ENCODE measurements at places on chromosomes 5 and 9.

DNA sequence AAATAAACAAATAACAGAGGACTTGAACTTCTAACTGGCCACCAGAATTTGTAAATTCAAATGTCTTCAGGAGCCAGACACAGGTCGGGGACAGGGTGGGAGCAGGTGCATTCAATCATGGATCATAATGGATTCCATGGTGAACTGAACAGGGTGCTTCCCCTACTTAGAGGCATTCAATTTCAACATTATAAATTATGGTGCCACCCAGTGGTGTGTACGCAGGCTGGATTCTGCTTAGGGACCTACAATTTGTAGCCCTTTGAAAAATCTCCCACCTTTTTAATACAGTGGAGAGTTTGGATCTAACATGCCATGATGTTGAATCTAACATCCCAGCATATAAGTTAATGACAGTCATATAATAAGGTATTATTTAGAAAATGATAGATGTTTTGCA is 22.3 kb downstream of the KLF9 start:
- DNase-seq, result no peak

DNA sequence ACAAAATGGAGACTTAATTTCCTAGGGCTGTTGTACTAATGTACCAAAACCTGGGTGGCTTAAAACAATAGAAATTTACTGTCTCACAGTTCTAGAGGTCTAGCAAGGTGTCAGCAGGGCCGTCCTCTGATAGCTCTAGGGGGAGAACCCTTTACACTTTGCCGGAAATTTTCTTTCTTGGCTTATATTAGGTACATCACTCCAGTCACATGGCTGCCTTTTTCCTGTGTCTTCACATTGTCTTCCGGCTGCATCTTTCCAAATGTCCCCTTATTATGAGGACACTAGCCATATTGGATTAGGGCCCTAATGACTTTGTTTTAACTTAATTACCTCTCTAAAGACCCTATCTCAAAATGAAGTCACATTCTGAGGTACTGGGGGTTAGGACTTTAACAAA is 5.8 kb downstream of the UHRF2 start:
- DNase-seq, result no peak

DNA sequence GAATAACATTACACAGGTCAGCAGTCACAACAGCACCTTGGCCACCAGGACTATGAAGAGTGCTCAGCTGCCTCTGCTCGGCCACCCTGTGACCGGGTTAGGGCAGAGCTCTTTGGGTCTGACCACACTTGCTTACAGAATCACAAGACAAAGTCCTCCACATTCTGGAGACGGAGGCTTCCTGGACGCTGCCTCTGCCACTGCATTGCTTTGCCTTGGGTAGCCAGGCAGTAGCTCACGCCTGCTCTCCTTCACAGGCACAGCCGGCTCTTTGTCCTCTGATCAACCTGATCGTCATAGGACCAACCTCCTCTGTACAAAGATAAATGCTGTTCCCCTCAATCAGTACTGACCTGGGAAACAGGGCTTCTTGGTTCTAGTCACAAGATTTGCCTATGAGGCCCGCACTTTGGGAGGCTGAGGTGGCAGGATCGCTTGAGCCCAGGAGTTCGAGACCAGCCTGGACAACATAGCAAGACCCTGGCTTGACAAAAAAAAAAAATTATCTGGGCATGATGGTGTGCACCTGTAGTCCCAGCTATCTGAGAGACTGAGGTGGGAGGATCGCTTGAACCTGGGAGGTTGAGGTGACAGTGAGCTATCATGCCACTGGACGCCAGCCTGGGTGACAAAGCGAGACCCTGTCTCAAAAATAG is 128.4 kb upstream of the IER5L start:
- DNase-seq, result no peak

DNA sequence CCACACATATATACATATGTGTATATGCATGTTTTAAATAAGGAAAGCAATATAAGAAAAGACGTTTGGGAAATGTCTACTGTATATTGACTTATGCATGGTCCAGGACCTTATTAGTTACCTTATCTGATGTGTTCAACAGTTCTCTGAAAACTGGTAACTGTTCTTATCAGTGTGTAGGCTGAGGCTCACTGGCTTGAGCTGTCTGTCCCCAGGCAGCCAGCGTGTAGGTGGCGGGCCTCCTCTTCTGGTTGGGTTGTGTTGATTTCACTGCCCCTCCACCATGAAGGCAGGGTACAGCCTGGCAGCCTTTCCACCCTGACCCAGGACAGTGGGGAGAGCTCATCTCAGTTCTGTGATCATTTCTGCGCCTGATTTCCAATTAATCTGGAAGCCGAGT is 38.7 kb upstream of the SEMA4D start:
- DNase-seq, result no peak

- no peak for DNase-seq
Observed at GRCh38 chr9:35757892-35758275, 3.8 kb upstream of the MSMP start.

- DNase-seq, result no peak
Observed at GRCh38 chr5:110815916-110816605, 77.3 kb downstream of the SLC25A46 start.

- no peak for DNase-seq
Observed at GRCh38 chr9:1421436-1421835, 371.3 kb downstream of the DMRT2 start.

DNA sequence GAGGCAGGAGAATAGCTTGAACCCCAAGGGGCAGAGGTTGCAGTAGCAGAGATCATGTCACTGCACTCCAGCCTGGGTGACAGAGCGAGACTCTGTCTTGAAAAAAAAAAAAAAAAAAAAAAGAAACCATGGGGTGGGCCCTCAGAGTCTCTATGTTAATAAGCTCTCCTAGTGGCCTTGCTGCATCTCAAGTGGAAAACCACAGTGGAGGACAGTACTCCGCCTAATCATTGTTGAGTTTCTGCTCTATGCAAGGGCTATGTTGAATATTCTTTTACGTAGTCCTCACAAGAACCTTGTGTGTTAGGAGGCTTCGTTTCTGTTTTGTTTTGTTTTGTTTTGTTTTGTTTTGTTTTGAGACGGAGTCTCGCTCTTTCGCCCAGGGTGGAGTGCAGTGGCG is 48.9 kb downstream of the TJP2 start:
- DNase-seq, result no peak

GRCh38 chr5:171342362-171343111 is 33.5 kb downstream of the TLX3 start:
- DNase-seq, result no peak

DNA sequence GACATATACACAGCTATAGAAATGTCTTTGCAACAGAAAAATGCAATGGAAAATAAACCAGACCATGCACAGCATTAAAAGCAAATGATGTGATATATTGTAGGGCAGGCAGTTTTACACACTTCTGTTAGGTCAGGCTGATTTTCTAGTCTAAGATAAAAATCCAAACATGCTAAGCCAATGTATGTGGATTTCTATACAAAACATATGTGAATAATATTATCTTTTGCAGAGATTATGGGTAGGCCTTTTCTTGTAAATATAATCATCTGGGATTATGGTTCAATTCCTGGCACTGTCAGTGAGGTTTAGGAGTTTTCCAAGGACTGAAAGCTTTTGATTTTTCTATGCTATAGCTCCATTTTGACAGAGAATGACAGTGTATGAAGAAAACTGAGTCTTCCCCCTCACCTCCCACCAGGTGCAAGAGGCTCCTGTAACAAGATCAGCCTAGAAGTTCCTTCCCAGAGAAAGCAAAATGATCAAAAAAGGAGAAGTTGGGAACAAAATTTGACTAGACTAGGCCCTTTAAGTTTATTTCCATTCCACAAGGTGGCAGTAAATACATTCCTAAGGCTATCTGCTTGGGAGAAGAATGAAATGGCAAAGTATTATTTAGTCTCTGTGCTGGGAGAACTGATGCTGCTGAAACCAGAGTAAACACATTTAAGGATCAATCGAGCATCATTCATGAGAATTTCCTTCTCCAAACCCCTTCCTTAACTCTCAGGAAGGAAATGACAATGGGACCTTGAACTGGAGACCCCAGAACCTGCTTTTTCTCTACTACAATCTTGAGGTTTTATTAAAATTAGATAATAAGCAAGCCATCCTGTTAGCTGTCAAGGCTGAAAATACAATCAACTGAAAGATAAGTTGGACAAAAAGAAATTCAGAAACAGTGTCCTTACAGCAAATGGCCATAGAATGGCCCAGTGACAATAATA is 133.0 kb upstream of the TUT7 start:
- no peak for DNase-seq

DNA sequence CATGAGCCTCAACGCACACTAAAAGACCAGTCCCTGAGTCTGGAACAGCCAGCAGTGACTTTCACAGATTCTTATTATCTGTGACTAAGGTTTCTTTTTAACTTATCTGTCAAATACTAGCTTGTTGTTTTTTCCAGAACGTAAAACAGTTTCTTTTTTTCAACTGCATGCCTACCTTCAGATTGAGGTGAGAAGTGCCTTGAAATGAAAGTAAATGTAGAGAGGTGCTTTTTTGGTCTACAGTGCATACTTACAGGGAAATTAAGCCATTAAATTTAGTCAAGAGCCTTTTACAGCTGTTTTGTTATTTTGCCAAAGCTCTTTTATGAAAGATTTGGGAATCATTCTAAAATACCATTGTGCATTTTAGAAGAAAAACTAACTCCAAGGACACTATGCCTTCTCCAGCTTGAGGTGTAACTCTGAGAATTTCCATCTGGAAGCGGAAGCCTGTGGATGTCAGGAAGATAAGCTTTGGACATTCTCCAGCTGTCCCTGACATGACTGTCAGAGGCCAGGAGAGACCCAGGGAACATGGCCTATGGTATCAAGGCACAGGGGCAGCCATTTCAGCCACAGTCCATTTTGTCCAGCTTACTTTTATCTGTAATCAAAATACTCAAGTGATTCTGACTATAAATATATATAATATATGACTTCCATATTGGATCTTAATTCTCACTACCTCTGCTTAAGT is 230.3 kb downstream of the GLIS3 start:
- no peak for DNase-seq

GRCh38 chr5:179153341-179153901 is 93.2 kb downstream of the ZNF354C start:
- no peak for DNase-seq

DNA sequence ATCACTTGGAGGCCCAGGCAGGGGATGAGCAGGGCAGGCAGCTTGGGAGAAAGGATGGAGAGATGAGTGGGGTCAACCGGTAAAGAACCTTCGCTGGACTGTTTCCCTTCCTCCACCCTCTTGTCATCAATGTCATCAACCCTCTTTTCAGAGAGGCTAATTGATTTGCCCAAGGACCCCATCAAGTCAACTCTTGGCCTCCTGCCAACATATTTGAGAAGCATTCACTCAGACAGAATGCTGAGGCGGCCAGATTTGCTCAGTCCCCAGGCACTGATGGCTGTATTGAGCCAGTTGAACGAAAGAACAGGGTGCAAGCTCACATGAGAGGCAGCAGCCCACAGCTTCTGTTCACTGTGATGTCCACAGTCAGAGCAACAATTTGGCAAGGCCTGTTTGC is 193.5 kb downstream of the RFK start:
- no peak for DNase-seq

GRCh38 chr5:23412515-23412914 is 94.9 kb upstream of the PRDM9 start:
- no peak for DNase-seq

GRCh38 chr5:34736445-34737115 is 80.5 kb downstream of the RAI14 start:
- no peak for DNase-seq

- no peak for DNase-seq
Observed at GRCh38 chr9:70590315-70590677, 175.8 kb upstream of the KLF9 start.

DNA sequence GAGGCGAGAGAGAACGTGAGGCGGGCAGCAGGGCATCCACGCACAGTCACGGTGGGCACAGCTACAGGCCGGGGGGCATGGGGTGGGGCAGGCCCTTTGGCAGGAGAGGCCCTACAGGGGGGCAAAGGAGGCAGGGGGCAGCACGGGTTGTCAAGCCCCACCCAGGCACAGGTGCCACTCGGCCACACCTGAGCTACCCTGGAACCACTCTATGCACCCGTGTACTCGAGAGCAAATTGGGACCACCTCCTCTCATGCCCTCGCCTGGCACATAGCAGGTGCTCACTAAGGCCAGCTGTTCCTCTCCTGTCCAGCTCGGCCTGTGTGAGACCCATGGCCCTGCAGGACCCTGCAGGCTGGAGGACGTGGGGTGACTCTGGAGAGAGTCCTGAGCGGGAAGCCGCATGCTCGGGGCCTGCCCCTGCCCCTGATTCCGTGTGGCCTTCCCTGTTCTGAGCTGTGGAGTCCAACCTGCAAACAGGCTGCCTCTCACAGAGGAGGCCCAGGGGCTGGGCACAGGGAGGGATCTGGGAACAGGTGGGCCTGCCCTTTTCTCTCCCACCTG is 31.4 kb upstream of the SARDH start:
- DNase-seq, result no peak

DNA sequence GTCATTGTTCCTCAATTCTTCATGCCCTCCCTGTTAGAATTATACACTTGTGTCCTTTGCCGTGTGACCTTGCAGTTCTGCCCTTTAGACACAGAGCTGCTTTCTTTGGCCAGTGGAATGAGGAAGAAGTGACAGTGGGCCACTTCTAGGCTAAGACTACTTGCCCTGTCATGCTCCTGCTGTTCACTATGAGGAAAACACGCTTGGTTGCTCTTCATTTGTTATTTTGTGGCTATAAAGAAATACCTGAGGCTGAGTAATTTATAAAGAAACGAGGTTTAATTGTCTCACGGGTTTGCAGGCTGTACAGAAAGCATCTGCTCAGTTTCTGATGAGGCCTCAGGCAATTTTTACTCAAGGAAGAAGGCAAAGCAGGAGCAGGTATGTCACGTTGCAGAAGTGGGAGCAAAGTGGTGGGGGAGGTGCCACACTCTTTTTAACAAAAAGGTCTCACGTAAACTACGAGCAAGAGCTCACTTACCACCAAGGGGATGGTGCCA is 279.1 kb upstream of the DMAC1 start:
- DNase-seq, result no peak

GRCh38 chr9:2424619-2425033 is 197.0 kb upstream of the VLDLR start:
- DNase-seq, result no peak

DNA sequence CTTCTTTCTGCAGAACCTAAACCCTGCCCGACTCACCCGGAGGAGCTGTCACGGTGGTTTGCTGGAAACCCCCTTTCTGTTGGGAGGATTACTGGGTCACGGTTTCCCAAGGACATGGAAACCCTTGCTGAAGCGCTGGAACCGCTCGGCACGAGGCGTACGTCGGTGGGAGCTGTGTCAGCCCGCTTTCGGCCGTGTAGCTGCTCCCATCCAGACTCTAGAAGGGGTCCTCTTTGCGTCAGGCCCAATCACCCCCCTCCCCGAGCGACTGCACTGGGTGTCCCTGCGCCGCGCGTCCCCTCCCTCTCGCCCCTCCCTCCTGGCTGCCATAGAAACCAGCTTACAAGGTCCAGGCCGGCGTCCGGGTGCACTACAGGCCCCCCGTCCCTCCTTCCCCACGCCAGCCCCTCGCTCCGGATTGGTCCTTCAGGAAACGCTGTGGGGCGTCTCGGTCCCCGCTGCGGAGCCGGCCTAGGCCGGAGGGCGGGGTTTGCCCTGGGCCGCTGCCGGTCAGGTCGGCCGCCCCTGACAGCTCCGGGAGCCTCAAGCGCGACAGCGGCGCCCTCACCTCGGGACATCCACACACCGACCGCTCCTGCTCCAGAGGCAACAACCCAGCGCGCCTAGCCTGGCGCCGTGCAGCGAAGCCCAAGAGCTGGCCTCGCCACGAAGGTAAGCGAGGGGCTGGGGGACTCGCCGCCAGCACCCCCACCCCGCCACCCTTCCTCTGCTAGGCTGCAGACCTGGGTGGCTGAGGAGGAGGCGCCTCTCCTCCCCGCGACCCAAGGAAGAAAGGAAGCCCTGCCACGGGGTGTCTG is at the start of gene NIM1K:
Gene NIM1K, plus strand, starts transcription at position 486 of the 818 bp plus-strand sequence. CDS start 53,551 bp downstream, outside the sequence.
- DNase-seq, result peak; percentile 66
